LHCN-M2 (cell line): ENCODE measurements at places on chromosomes 6 and 20. TPM values are rescaled to one million over a fixed set of nuclear protein-coding genes. Genes with fewer than 3 reads are reported as not detected.
A peak's percentile ranks its signal among the peaks of the same experiment; 100 is the strongest.

CDYL gene
- total RNA-seq, result 9.4 and 13.0 TPM in 2 replicates

GRCh38 chr20:33842346-33842745 lies 31.2 kb downstream of the CHMP4B start:
- DNase-seq, result no peak

DNA sequence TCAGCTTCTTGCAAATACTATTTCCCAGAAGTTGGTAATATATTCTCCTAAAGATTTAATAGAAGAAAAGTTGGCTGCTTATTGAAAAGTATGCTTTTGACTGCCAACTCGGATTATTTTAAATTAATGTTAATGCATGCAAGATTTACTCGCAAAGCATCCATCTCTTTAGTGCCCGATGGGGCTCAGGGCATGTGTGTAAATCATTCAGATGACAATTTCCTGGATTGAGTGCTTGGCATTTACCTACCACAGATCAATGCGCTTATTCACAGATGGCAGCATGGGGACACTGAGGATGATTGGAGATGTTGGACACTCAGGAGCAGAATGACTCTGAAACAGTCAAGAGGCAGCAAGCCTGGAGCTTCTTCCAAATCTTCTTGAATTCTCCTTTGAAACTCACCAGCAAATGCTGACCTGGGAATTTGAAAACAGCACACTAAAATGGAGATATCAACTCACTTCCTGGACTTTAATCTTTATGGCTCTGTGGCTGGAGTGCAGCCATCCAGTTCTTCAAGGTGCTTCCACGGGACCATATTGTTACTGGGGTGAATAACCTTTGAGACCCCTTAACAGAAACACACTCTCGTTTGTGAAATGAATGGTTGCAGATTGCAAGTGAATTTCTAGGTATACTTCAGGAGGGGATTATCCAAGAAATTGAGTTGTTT lies 34.1 kb upstream of the TIAM2 start:
- DNase-seq, result no peak

DNA sequence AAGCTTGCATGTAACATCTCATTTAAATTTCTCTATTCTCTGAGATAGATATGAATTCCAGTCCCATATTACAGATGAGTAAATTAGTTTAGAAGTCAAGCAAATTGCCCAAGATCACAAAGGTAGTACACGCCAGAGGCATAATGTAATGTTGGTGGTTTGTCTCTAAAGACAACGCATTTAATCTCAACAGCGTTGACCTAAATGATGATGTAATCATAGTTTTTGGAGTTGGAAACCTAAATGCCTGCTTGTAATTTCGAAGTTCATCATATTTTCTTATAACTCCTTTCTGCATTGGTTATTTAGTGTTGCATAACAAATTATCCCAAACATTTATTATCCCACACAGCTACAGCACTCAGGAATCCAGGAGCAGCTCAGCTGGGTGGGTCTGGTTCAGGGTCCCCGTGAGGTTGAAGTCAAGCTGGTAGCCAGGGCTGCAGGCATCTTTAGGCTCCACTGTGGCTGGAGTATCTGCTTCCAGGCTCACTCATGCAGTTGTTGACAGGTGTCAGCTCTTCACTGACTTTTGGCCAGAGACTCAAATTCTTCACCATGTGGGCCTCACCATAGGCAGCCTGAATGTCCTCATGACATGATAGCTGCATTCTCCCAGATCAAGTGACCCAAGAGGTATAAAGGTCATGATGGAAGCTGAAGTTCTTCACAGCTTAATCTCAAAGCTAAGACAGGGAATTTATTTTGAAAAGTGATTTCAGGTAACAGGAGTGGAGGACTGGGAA lies 122.0 kb upstream of the SPTLC3 start:
- DNase-seq, result no peak

DNA sequence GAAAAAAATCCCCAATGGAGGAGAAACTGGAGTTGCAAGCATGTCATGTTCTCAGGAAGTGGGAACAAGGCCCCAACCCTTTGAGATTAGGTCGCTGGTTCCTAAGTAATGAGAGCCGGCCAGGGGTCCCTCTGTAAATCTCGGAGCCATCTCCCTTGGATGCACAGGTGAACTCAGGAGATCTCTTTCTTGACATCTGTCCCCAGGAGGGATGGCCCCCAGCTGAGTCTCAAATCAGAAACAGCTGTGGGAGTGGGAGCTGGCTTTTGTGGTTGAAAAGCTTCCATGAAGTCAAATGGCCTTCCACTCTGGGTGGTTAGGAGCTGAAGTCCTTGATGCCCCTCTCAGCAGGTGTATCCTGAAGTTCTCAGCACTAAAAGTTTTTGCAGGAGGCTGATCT lies 257.1 kb downstream of the BMP7 start:
- no peak for DNase-seq

CCN5 gene
- total RNA-seq, result not detected in 2 replicates

NRN1 gene
- total RNA-seq, result 40.7 and 41.2 TPM in 2 replicates

DNA sequence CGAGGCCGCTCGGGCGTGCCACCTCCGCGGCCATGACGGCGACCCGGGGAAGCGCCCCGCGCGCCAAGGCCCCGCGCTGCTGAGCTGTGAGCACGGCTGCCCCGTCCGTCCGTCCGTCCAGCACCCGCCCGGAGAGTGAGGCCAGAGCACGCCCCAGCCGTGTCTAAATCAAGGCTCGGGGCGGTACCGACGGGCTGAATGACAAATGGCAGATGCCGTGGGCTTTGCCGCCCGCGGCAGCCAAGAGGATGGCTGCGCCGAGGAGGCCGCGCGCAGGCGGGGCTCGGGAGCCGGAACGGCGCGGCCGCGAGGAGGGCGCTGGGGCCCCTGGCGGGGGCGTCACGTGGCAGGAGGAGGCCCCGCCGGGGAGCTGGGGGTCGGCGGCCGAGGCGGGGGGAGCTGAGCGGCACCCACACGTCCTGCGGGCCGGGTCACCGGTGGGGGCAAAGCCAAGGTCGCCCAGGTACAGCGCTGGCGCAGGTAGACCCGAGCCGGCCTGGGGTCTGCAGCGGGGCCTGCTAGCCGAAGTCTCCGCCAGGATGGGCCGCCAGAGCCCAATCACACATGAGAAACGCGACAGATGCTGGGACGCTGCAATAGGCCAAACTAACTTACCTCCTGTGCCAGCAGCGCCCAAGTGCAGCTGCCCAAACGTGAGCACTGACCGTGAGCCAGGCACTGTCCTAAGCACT lies at the start of gene PLAGL1:
PLAGL1 (minus strand) TSS at position 140 of the 692 bp plus-strand sequence. CDS start 60,123 bp downstream, outside the sequence.
- peak; percentile 67 for DNase-seq

DNA sequence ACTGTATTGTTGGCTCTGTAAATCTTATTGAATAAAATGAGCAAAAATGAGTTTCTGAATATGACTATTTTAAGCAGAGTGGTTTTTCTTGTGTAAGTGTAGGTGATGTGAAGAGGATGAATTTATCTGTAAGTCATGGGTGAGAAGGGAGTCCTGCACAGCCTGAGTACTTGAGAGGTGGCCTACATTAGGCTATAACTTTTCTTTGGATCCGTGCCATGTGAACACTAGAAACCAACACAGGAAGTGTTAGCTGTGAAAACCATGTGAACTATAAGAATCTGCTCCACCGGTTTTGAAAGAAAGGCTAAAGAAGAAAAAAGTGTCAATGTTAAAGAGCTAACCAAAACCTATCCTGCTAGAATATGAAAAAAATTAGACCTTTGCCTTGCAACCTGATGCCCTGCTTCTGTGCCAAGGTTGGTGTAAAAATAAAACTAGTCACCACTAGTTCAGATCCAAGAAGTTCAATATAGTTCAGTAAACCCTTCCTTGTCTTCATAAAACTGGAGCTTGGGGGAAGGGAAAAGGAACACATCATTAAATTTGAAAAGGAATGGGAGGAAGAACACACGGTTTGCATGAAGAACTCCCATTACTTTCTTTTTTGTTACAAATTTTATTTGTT lies 21.3 kb downstream of the PLCB1 start:
- no peak for DNase-seq

GRCh38 chr6:138607478-138608433 lies 108.5 kb upstream of the NHSL1 start:
- no peak for DNase-seq

- peak; percentile 26 for DNase-seq
Observed at GRCh38 chr6:167825332-167826229, 1.1 kb upstream of the AFDN start.

NHLRC1 gene
- 1.5 and 3.3 TPM in 2 replicates for total RNA-seq

WFDC5 gene
- not detected in 2 replicates for total RNA-seq

MYLK4 gene
- 0.26 and 0.40 TPM in 2 replicates for total RNA-seq

DNA sequence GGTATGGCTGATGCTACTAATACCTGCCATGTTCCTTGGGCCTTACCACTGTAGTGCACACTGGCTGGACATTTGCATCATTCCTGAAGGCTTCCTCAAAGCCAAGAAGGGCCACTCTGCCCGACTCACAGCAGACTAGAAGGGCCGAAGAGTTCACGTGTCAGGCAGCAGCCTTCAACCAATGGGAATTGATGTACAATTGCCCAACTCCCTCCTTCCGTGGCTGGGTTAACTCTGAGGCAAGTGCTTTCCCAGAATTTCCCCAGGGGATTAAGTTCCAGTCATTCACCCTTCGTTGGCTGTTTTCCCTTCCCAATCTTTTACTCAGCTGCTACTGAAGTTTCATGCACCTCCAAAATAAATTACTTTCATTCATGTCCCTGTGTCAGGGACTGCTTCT lies 29.8 kb downstream of the PSMB9 start:
- DNase-seq, result peak; percentile 79

GRCh38 chr20:25535762-25536161 lies 49.6 kb downstream of the NINL start:
- DNase-seq, result no peak

DNA sequence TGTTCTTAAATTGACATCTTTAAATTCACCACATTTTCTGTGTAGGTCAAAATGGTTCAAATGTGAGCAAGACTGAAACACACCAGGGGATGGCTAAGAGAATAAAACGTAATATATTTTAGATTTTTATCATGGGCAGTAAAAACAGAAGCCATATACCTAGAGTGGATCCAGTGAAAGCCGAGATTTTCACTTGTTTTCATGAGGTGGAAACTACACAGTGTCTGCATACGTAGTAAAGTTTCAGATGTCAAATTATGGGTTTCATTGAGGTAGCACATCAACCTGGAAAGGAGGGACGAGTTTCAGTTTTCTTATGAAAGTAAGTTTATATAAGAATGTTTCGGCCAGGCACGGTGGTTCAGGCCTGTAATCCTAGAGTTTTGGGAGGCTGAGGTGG lies 25.9 kb downstream of the METTL24 start:
- no peak for DNase-seq

GRCh38 chr6:99350573-99350972 lies 1.1 kb upstream of the FAXC start:
- no peak for DNase-seq

DNA sequence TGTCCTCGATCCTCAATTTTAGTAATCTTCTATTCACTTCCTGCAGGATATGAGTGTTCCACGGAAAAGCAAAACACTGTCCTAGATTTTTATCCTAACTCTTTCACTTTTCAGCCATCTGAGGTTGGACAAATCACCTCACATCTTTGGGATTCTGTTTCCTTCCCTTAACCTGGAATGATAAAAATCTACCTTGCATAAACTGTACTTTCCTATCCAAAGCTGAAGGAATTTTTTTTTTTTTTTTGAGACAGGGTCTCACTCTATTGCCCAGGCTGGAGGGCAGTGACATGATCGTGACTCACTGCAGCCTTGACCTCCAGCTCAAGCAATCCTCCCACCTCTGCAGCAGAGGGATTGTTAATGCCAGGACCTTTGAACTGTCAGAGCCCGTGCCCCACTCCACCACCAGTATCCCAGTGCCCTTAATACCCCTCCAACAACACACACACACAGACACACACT lies 20.5 kb downstream of the CAPN11 start:
- no peak for DNase-seq

GRCh38 chr6:89180971-89181370 lies 35.1 kb downstream of the PM20D2 start:
- DNase-seq, result no peak

- no peak for DNase-seq
Observed at GRCh38 chr6:39999006-39999867, 65.0 kb upstream of the MOCS1 start.

ULBP1 gene
- total RNA-seq, result 0.13 and 0.29 TPM in 2 replicates

GRCh38 chr6:136525586-136526195 lies 24.5 kb downstream of the MAP7 start:
- no peak for DNase-seq

GRCh38 chr20:6605055-6605935 lies 162.2 kb upstream of the BMP2 start:
- DNase-seq, result no peak

GRCh38 chr6:14110001-14110818 lies 7.4 kb upstream of the CD83 start:
- DNase-seq, result no peak

DNA sequence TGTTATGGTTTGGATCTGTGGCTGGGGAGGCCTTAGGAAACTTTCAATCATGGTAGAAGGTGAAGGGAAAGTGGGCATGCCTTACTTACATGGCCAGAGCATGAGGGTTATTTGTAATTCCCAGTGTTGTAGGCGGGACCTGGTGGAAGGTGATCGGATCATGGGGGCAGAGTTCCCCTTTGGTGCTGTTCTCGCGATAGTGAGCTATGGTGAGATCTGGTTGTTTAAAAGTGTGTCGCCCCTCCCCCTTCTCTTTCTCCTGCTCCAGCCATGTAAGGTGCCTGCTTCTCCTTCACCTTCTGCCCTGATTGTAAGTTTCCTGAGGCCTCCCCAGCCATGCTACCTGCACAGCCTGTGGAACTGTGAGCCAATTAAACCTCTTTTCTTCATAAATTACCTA lies 145.8 kb downstream of the TFAP2C start:
- DNase-seq, result no peak

DNA sequence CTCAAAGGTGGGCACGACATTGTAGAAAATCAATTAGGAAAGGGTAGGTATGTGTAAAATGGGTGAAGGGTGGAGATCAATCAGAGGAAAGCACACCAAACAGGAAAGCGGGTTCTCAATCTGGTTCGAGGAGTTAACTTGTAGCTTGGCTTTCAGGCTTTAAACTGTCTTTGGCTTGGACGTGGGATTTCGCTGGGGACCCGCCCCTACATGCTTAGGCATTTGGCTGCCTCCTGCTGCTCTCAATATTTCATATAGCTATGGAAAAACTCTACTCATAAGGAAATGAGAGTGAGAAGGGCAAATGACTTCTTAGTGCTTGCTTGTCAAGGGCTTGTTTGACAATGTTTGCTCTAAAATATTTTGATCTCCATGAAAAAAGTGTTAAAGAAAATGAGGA lies 38.1 kb upstream of the PDE7B start:
- DNase-seq, result no peak

DNA sequence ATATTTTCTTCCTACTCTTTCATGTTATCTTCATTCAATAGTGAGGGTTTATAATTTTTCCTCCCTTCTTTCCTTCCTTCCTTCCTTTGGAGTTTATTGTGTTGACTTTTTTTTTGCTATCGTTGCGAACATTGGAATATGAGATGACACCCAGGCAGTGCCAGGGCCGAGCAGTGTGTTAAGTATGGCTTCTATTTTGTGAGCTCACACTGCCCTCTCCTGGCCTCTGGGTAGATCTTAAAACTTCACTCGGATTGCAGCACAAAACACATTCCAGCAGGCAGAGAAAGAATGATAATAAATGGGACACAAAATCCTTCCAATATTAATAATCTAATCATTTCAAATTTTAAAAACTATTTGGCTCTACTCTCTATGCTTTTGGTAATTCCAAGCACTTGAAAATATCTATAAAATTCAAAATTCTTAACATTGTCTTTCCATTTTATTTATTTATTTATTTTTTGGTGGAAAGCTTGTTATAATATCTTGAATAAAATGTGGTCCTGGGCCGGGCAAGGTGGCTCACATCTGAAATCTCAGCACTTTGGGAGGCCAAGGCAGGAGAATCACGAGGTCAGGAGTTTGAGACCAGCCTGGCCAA lies 147.4 kb upstream of the OLIG3 start:
- peak; percentile 66 for DNase-seq

ID1 gene
- 775 and 1,134 TPM in 2 replicates for total RNA-seq

AGPAT4 gene
- total RNA-seq, result 2.3 and 5.7 TPM in 2 replicates
